NCI-H524 treated with DMSO at 0.1 percent for 48 hours (cell line): ENCODE measurements at places on chromosomes 5 and 9.

DNA sequence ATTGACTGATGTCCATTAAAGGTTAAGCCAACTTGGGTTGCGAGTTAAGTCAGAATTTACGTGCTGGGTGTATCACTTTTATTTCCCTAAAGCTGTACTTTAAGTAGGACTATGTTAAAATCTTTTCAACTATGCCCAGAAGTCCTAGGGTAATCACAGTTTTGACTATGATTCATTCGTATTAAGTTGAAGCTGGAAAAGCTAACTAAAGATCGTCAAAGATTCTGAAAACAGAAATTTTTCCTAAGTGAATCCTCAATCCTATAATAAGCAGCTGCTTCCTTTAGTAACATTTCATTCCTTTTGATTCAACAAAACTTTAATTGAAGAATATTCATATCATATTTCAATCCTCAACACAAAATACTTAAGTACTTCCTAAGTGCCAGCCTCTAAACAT, 460.4 kb downstream of the ACTL7B start:
- DNase-seq: no peak

GRCh38 chr9:85276741-85277140, 465.0 kb downstream of the AGTPBP1 start:
- no peak for DNase-seq

- no peak for DNase-seq
Measured at GRCh38 chr5:172860520-172861443, 26.7 kb downstream of the ERGIC1 start.

DNA sequence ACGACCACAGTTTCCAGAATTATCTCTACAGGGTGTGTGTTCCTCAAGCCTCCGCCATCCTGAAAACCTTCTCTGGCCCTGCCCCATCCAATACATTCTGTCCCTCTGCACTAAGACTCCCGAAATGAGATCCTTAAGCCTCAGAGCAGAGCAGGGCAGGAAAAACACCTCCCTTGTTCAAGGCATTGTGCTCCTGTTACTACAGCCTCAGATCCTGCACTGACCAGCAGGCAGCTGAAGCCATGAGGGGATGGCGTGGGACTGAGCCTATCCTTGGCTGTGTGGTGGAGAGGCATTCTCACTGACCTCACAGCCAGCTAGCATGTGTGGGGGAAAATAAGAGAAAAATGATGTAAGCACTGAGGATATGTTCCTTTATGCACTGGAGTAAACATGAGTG, 106.7 kb upstream of the PHYKPL start:
- DNase-seq: no peak

DNA sequence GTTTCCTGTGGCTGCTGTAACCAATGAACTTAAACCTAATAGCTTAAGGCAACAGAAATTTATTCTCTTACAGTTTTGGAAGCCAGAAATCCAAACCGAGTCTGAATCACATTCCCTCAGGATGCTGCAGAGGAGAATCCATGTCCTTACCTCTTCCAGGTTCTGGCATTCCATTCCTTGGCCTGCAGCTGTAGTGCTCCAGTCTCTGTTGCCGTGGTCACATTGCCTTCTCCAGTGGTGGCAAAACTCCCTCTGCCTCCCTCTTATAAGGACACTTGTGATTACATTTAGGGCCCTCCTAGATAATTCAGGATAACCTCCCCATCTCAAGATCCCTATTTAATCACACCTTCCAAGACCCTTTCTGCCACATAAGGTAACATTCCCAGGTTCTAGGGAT, 88.7 kb upstream of the SHB start:
- DNase-seq: no peak

GRCh38 chr9:28267351-28267750, 694.1 kb upstream of the C9orf72 start:
- DNase-seq: no peak

GRCh38 chr5:67795781-67796477, 419.6 kb upstream of the PIK3R1 start:
- no peak for DNase-seq

DNA sequence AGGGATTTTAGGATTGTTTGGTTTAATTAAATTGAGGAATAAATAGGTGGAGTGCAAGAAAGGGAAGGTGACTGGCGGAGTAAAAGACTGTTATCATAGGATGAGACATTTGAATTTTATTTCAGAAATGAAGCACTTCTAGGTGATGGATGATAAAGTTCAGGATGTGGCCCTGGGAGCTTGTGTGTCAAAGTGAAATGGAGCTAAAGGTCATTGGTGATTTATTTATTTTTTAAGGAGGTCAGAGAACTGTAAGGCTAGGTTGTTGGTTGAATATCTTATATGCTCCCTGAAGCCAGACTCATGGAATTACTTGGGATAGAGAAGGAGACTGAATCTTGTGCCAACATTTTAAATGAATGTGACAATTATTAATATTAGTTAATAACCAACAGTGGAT, 40.5 kb downstream of the PBX3 start:
- no peak for DNase-seq

- no peak for DNase-seq
Measured at GRCh38 chr5:124156415-124156996, 589.9 kb downstream of the ZNF608 start.

DNA sequence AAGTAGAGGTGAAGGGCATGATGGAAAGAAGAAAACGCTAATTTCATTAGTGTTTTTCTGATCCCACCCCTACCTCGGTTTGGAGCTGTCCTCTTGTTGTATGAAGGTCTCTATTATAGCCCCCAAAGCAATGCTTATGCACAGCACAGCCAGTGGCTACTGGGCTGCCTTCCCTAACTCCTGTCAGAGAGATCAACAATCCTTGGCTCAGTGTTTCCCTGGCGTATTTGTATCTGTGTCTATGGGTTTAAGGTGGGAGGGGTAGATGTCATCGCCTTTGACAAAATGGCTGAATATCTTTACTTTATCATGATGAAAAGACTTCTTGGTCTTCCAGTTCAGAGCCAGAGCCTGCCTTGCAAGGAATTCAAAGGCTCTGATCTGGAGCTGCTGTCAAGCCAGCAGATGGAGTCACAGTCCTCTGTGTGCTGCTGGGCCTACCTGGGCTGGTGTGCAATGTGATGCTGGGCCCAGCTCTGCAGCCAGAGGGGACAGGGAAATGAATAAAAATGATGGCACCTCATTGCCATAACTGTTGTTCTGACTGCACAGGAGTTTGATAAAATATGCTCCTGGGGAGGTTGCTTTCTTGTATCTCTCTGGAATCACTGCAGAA, 20.1 kb upstream of the HSPA9 start:
- no peak for DNase-seq

DNA sequence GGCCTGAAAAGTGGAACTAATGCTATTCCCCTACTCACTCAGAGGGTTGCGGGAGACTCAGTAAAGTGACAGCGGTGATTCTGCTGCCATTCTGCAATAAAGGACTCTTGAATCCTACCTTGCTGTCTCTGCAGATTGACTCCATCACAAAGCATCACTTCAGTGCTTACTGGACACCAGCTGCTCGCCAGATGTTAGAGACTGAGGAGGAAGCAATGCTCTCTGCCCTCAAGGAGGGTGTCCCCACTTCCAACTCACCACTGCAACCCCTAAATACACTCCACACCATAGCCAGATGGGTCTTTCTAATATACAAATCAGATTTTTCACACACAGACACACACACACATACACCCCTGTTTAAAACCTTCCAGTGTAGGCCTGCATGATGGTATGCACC, 21.4 kb downstream of the TTLL11 start:
- no peak for DNase-seq

DNA sequence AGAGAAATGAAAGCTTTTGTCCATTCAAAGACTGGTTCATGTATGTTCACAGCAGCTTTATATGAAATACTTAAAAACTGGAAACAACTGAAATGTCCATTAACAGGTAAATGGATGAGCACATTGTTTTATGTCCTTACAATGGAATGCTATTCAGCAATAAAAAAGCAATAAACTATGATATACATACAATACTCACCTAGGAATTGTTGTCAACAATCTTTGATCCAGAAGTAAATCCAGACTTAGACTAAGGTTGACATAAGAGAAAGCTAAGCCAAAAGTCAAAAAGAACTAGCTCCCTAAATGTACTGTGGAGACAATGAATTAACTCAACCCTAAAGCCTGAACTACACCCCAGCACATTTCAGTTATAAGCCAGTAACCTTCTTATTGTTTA, 54.9 kb downstream of the FBXL17 start:
- no peak for DNase-seq

DNA sequence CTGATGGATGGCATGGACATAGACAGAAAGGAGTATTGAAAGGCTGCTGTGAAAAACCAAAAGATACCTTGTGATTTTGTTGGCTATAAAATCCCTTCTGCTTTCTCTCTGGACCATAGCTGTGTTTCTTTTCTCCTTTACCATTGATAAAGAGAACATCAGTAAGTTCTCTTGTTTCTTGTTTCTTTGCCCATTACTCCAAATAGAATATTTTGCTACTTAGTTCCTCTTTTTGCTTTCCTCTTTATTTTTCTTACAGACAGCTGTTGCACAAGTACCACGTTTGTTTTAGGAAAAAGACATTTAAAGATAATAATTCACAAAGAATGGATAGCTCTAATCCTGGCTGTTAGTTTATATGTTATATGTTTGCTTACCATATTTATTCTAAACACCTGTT, 1129.2 kb downstream of the DTWD2 start:
- DNase-seq: no peak

DNA sequence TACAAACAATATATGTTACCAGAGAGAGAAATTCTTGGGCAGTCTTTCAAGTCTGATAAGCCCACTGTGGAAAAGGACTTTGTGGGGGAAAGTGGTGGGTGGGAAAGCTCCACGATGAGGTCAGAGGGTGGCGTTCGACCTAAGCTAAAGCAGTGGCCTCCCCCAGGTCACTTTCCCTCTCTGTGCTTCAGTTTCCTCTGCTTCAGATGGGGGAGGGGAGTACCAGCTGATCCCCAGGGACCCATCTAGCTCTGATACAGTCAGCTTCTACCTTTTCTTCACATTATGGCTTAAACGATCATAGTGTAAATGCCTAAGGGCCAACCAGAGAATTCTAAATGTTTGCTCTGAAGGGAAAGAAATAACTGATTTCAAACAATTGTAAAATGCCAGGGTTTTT, 36.6 kb upstream of the ARSB start:
- DNase-seq: no peak

- DNase-seq: no peak
Measured at GRCh38 chr5:81803812-81804211, 52.9 kb upstream of the SSBP2 start.

- DNase-seq: no peak
Measured at GRCh38 chr5:39341896-39342295, 22.4 kb downstream of the C9 start.

DNA sequence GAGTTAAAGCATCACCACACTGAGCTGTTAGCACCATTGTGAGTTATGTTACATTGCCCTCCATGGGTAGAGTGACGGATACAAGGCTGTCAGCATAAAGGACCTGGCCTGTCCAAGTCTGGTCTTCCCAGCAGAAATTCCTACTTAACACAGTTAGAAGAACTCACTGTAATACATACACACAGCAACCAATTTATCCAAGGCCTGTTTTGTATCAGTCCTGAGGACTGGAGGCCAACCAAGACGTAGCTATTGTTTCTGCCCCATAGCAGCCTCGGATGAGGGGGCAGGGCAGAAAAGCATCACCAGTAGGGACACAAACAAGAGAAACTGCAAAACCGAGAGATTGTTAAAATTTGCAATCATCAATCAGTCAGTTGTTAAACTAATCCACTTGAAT, 66.0 kb upstream of the CKMT2 start:
- no peak for DNase-seq

- DNase-seq: no peak
Measured at GRCh38 chr5:94442076-94442475, 176.3 kb downstream of the KIAA0825 start.

GRCh38 chr5:143440448-143441115, 37.1 kb upstream of the NR3C1 start:
- no peak for DNase-seq

DNA sequence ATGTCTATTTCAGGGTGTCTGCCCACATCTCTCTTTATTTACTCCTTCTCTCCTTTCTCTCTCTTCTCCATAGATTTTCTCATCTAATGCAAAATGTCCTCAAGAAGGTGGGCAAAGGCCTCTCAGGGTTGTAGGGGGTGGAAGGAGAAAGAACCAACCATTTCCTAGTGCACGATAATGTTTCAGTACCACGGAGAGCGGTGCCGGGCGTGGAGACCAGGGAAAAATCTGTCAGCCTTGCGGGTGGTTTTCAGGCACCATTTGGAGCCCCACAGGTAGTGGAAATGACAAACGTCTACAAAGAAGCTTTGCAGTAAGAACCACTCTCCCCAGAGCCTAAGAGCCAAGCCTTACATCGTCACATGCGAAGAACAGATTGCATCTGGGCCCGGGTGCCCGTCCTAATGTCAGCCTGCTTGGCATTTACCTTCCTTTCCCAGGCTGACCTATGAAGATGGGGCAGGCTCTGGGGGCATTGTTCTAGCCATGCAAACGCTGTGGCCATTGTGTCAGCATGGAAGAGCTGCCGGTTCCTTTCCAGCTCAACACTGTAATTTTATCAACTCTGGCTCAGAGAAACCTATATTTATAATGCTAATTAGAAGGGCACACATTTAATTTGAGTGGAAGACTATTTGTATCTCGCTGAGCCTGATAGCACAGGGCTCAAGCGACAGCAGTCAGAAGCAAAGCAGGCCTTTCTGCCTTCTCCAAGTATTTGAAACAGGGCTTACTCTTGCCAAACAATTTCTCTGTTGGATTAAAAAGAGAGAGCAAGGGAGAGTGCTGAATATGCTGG, 430.1 kb upstream of the WWC1 start:
- DNase-seq: no peak

GRCh38 chr5:172353846-172354245, 70.3 kb upstream of the UBTD2 start:
- DNase-seq: no peak

DNA sequence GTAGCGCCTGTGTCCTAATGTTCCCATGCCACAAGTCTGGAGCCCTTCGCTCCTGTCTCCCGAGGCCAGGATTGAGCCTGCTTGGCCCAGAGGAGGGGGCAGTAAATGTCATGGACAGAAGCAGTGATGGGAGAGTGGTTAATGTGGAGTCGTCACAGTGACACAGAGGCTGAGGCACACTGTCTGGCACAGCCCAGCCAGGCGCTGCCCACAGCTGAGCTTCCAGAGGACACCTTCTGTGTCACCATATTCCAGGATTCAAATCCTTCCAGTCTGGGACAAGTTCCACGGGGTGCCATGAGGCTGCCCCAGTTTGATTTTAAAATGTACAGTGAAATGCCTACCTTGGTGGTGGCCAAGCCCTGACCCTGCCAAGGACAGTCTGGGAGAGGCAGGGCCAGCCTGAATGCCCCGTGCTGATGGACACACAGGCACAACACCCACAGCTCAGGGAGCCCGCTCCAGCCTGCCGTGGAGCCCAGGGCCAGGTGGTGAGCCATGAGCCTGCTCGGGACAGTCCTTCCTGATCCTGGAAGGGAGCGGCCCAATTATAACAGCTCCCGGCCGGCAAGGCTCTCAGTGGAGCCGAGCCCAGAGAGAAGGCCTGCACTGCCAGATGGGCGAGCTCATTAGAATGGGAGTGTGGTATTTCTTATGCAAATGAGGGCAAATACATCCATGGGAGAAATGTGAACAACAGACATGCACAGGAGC, 99.1 kb upstream of the RUFY1 start:
- DNase-seq: no peak
